ENCODE measurements at places on chromosomes 3 and 15.
A peak's percentile ranks its signal among the peaks of the same experiment; 100 is the strongest.

DNA sequence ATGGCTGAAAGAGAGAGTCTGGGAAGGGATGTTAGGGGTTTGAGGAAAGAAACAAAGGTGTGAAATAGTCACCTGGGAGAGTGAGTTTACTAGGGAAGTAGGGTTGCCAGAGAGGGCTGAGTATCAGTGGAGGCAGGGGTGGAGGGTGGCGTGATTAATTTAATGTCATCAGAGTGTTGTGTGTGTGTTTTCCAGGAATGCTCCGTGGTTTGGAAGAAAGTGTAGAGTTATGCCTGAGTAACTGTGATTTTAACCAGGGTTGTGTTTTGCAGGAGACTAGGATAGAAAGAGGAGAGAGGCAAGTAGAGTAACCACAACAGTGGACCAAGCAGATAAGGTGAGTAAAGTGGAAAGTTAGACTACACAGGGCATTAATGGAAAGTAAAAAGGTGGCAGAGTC lies 27.2 kb downstream of the PLD1 start:
- no peak for DNase-seq

GRCh38 chr15:101657968-101658784 lies 6.0 kb upstream of the TM2D3 start:
- peak; percentile 12 for DNase-seq

- no peak for DNase-seq
Measured at GRCh38 chr3:21526461-21526860, 224.5 kb downstream of the ZNF385D start.

- no peak for DNase-seq
Measured at GRCh38 chr15:57606048-57606447, 14.3 kb downstream of the MYZAP start.

- DNase-seq, result no peak
Measured at GRCh38 chr15:53710906-53711305, 48.6 kb downstream of the WDR72 start.

All from thymus (tissue), 14 donors.